ENCODE measurements at places on chromosomes 5 and 9. TPM values are rescaled to one million over a fixed set of nuclear protein-coding genes. Genes with fewer than 3 reads are reported as not detected.

The LCN6 gene
- total RNA-seq = not detected

The ADRA1B gene
- total RNA-seq = not detected

The WDR5 gene
- 71.2 TPM for total RNA-seq

The SHROOM1 gene
- 7.4 TPM for total RNA-seq

GRCh38 chr5:34918025-34918424 lies 2.5 kb downstream of the BRIX1 start:
- H3K36me3 ChIP-seq = peaks cover 39% of the 10 kb centered on the region
- peaks cover 21% of the 10 kb centered on the region for H3K4me1 ChIP-seq
- no peaks in the 10 kb centered on the region for H3K27me3 ChIP-seq
- H3K27ac ChIP-seq = no peak overlapping the region
- no peak overlapping the region for H3K4me3 ChIP-seq

DNA sequence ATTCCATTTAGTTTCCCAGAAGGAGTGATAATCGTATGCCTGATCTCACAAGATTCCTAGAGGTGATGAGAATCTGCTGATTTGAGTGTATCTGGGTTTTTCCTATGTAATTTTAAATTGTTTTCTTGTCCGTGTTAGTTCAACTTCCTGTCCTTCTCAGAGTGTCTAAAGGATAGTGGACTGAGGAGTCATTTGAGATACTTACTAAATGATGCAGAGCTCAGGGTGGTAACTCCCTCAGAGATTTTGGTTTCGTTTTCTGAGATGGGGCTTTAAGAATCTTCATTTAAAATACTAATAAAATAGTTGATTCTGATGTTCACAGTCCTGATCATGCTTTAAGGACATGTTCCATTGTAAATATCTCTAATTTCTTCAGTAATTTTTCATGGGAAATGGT lies 30.3 kb downstream of the MELK start:
- peaks cover 11% of the 10 kb centered on the region for H3K4me1 ChIP-seq
- peak overlapping the region; percentile 51 for H3K4me3 ChIP-seq
- H3K27ac ChIP-seq = peak overlapping the region; percentile 71
- DNase-seq = no peak

DNA sequence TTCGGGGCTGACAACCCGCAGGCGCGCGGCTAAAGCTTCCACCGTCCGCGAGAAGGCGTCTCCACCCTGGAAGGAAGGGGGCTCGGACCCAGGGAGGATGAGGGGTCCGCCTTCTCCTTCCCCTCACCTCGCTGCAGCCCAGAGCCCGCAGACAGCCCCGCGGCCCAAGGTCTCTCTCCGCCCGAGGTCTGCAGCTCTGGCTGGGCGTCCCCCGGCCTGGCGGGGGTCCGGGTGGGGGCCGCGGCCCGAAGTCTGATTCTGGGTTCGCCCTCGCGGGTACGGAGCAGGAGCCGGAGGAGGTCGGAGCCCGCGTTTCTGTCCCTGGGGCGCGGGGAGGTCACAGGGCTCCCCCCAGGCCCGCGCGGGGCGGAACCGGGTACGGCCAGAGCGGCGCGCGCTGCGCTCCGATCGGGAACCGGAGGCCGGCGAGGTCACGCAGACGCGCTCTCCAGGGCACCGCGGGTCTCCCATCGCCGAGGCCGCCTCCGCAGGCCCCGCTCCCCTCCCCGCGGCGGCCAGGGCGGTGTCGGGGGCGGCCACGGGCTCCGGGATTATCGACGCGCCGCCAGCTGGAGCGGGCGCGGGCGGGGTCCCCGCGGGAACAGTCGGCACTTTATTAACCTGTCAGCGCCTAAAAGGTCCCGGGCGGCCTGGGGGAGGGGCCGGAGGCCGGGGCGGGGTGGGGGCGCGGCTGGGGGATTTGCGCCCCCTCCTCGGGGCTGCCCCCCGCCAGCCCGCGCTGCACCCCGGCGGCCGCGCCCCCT lies 11.6 kb downstream of the LHX3 start:
- no peak overlapping the region for H3K4me3 ChIP-seq
- peaks cover 4% of the 10 kb centered on the region for H3K4me1 ChIP-seq
- H3K27me3 ChIP-seq = peaks cover 55% of the 10 kb centered on the region
- DNase-seq = no peak
- no peak overlapping the region for H3K27ac ChIP-seq

DNA sequence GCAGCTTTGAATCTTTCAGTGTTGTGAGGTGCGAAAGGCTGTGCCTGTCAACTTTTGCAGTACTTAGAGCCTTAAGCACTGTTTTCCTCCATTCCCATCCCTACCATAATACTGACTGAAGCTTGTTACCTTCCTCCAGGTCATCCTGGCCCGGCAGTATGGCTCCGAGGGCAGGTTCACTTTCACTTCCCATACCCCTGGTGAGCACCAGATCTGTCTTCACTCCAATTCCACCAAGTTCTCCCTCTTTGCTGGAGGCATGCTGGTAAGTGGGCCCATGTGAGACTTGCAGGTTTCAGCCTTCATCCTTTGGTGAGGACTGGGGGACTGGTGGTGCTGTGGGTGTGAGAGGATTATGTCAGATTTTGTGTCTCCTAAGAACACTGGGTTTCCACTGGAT lies 1.5 kb downstream of the TMED9 start:
- H3K4me3 ChIP-seq = peak overlapping the region; percentile 97
- H3K36me3 ChIP-seq = peaks cover 44% of the 10 kb centered on the region
- DNase-seq = peak; percentile 56
- peaks cover 18% of the 10 kb centered on the region for H3K27me3 ChIP-seq
- H3K27ac ChIP-seq = peak overlapping the region; percentile 69

GRCh38 chr9:89497978-89498851 lies at the start of gene SEMA4D:
TSS of gene SEMA4D (minus strand) at chr9:89498113. CDS start at chr9:89405456, 92,657 bp downstream.
- no peaks in the 10 kb centered on the region for H3K27me3 ChIP-seq
- H3K27ac ChIP-seq = peak within 1 kb of the TSS; percentile 94
- peaks cover 79% of the 10 kb centered on the region for H3K4me1 ChIP-seq
- DNase-seq = peak; percentile 86
- H3K4me3 ChIP-seq = peak within 1 kb of the TSS; percentile 92

DNA sequence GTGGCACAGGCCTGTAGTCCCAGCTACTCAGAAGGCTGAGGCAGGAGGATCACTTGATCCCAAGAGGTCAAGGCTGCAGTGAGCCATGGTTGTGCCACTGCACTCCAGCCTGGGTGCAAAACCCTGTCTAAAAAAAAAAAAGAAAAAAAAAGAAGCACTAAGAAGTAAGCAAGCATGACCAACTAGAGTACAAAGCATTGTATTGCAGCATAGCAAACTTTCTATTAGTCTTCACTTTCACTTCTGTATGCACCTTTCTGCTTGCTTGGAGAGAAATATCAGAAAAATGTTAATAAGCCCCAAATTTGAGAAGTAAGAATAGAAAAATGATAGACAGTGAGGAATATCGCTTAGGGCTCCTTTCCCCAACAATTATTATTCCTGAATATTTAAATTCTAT lies 497.7 kb upstream of the WWC1 start:
- H3K36me3 ChIP-seq = no peaks in the 10 kb centered on the region
- H3K4me3 ChIP-seq = no peak overlapping the region
- no peaks in the 10 kb centered on the region for H3K27me3 ChIP-seq
- H3K27ac ChIP-seq = no peak overlapping the region
- DNase-seq = no peak

DNA sequence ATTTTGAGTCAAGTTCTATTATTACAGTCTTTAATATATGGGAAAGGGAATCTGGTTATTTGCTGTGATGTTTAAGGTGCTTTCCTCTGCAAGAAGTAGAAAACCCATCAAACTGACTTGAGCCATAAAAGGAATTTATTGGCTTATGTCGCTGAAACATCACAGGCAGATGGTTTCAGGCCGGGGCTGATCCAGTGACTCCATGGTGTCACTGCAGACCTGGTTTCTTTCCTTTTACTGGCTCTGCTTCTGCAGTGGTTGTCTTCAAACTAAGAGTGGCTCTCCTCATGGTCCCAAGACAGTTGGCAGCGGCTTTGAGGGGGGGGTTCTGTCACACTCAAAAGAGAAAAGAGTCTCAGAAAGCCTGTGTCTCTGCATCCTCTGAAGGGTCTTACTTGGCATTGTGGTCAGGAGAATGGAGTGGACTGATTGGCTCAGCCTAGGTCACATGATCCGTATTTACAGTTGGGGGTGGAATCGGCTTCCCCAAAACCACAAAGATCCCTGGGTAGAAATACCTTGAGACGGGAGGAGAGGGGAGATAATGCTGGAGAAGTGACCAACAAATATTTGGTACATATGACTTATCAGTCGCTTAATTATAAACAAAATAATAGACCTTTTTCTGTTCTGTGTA lies 106.3 kb downstream of the DAPK1 start:
- H3K4me1 ChIP-seq = peaks cover 2% of the 10 kb centered on the region
- no peak overlapping the region for H3K4me3 ChIP-seq
- no peak for DNase-seq
- no peaks in the 10 kb centered on the region for H3K36me3 ChIP-seq

- H3K27ac ChIP-seq = no peak within 1 kb of the TSS
- H3K36me3 ChIP-seq = no peaks in the 10 kb centered on the region
- no peaks in the 10 kb centered on the region for H3K27me3 ChIP-seq
- no peak within 1 kb of the TSS for H3K4me3 ChIP-seq
These were observed at the start of gene ZNF474 for GRCh38 chr5:122129306-122129705. TSS of gene ZNF474 (plus strand) at chr5:122129546. CDS start at chr5:122151991, 22,445 bp downstream.

DNA sequence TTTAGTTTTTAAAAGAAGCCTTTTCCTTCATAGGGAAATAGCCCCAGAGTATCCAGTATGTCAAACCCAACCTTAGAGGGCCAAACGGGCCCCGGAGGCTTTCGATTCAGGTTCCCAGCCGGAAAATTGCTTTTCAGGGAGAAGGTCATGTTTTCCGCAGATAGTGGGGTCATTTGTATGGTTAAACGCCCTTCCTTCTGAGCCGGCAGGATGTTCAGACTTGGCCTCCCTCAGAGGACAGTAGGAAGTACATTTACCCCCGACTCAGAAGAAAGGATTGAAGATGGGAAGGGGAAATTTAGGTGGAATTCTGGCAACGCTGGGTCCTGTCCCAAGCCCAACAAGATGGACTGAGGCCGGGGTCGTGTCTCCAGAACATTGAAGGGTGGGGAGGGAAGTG lies 195.2 kb downstream of the AOPEP start:
- H3K4me3 ChIP-seq = no peak overlapping the region
- H3K4me1 ChIP-seq = no peaks in the 10 kb centered on the region
- no peaks in the 10 kb centered on the region for H3K36me3 ChIP-seq
- H3K27ac ChIP-seq = no peak overlapping the region
- H3K27me3 ChIP-seq = no peaks in the 10 kb centered on the region

DNA sequence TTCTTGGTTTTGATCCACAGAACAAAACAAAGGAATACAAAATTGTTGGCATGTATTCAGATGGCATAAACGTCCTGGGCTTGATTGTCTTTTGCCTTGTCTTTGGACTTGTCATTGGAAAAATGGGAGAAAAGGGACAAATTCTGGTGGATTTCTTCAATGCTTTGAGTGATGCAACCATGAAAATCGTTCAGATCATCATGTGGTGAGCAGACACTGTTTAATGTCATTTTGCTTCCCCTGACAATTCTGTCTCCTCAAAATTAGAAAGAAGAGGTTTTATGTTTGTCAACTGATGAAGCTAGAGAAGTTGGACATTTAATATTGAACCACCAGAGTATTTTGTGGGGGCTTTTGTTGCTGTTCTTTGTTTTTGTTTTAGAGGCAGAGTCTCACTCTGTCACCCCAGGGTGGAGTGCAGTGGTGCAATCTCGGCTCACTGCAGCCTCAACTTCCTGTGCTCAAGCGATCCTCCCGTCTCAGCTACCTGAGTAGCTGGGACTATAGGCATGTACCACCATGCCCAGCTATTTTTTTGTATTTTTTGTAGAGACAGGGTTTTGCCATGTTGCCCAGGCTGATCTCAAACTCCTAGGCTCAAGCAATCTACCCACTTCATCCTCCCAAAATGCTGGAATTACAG lies 82.0 kb downstream of the SLC1A1 start:
- peak; percentile 71 for DNase-seq
- no peaks in the 10 kb centered on the region for H3K36me3 ChIP-seq
- peak overlapping the region; percentile 48 for H3K4me3 ChIP-seq
- H3K4me1 ChIP-seq = peaks cover 20% of the 10 kb centered on the region
- no peaks in the 10 kb centered on the region for H3K27me3 ChIP-seq
- H3K27ac ChIP-seq = no peak overlapping the region

DNA sequence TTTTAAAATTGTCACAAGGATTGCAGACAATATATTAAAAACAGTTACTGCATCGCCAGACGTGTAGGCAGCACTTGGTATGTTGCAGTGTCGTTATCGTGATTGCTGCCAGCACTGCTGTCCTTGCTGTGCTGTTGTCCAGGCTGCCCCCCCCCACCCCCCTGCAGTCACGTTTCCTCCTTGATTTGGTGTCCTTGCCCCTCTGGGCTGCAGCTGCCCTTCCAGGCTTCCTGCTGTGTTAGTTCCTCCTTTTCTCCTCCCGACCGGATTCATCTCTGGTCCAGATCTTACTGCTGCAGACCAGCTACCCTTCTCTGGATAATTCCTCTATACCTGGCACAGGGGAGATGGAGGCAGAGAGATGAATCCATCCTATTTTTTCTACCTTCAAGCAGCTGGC lies 298.9 kb downstream of the TRIM32 start:
- DNase-seq = no peak
- no peak overlapping the region for H3K27ac ChIP-seq
- no peaks in the 10 kb centered on the region for H3K36me3 ChIP-seq
- no peaks in the 10 kb centered on the region for H3K27me3 ChIP-seq
- H3K4me1 ChIP-seq = no peaks in the 10 kb centered on the region
- H3K4me3 ChIP-seq = no peak overlapping the region

- no peaks in the 10 kb centered on the region for H3K4me1 ChIP-seq
- H3K4me3 ChIP-seq = no peak overlapping the region
- DNase-seq = no peak
- H3K27ac ChIP-seq = no peak overlapping the region
- H3K36me3 ChIP-seq = no peaks in the 10 kb centered on the region
These were observed 81.3 kb upstream of the ELAVL2 start for GRCh38 chr9:23907343-23907742.

DNA sequence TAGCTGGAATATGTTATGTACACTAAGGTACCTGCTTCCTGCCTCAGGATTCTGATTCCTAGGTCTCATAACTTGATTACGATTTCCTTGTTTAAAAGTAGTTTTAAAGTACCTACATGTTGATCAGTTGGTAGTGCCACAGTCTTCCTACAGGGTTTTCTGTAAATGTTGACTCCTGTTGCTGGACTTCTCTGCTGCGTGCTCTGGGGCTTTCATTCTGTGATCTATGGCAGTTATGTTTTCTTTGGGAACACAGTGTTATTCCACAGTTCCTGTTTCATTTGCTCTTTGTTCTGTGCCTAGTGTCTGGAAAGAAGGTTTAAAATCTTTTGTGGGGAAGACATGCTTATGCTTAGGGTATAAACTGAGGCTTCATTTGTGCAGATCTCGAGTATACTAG lies 343.5 kb downstream of the PLK2 start:
- no peak overlapping the region for H3K27ac ChIP-seq
- DNase-seq = no peak
- H3K36me3 ChIP-seq = no peaks in the 10 kb centered on the region
- H3K27me3 ChIP-seq = no peaks in the 10 kb centered on the region
- no peaks in the 10 kb centered on the region for H3K4me1 ChIP-seq

DNA sequence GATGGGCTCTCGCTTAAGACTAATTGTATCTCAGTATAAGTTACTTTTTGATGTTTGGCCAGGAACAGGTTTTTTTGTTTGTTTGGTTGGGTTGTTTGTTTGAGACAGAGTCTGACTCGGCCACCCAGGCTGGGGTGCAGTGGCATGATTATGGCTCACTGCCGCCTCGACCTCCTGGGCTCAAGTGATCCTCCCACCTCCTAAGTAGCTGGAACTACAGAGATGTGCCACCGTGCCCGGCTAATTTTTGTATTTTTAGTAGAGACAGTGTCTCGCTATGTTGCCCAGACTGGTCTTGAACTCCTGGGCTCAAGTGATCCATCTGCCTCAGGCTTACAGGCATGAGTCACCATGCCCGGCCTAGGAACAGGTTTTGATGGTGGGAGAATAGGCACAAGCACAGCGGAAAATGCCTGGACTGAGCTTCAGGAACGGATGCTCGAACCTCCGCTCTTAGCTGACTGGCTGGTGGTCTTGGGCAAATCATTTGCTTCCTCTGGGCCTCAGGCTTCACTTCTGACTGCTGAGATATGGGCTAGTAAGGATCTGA lies 11.4 kb upstream of the SYNPO start:
- H3K4me3 ChIP-seq = no peak overlapping the region
- no peaks in the 10 kb centered on the region for H3K36me3 ChIP-seq
- peaks cover 22% of the 10 kb centered on the region for H3K27me3 ChIP-seq
- peaks cover 4% of the 10 kb centered on the region for H3K4me1 ChIP-seq
- DNase-seq = no peak
